ENCODE measurements at places on chromosomes 12 and 14. TPM values are rescaled to one million over a fixed set of nuclear protein-coding genes. Genes with fewer than 3 reads are reported as not detected.

Gene PPM1H
- total RNA-seq, result 23.3 TPM

Gene KLHL42
- 43.3 TPM for total RNA-seq

Gene GPR162
- 13.5 TPM for total RNA-seq

Gene KRT82
- total RNA-seq, result not detected

Gene TRHDE
- 40.1 TPM for total RNA-seq

Gene CHGA
- total RNA-seq, result 2.6 TPM

Gene TMEM30B
- 14.3 TPM for total RNA-seq

Gene LRIG3
- 82.7 TPM for total RNA-seq

Gene OLR1
- 3.0 TPM for total RNA-seq

Gene PITPNM2
- 12.5 TPM for total RNA-seq

Gene NTF3
- total RNA-seq, result 5.7 TPM

Gene KRT73
- total RNA-seq, result not detected

Gene TAS2R31
- total RNA-seq, result 18.9 TPM

Gene SLC25A47
- total RNA-seq, result not detected

Gene RNU4-1
- under 0.01 TPM for total RNA-seq

Gene OR4E2
- not detected for total RNA-seq

Gene CCDC184
- total RNA-seq, result 0.53 TPM
